Urinary bladder (tissue), 4 donors: ENCODE measurements at places on chromosomes 5 and 9. TPM values are rescaled to one million over a fixed set of nuclear protein-coding genes. Genes with fewer than 3 reads are reported as not detected.

DNA sequence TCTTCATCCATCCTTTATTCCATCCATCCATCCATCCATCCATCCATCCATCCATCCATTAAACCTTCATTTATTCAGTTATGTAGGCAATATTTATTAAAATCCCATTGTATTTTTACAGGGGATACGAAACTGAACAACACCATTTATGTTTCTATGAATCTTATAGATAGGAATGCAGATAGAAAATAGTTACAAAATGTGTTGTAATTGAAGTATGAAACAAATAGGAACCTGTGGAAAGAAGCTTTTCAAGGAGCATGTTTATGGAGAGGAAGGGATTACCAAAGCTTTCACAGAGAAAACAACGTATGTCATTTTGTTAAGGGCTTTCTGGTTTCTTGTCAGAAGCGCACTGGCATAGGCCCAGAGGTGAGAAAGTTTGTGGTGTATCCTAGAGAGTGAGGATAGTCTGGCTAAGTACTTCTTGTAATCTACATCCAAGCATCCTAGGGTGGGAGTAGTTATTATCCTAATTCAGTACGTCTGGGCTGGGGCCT is 184.0 kb downstream of the CNTLN start:
- no peak for DNase-seq

The C9 gene
- total RNA-seq: not detected

GRCh38 chr5:99019254-99019653 is 90.4 kb upstream of the CHD1 start:
- DNase-seq: no peak

The NR2F1 gene
- 64.8 TPM for total RNA-seq

DNA sequence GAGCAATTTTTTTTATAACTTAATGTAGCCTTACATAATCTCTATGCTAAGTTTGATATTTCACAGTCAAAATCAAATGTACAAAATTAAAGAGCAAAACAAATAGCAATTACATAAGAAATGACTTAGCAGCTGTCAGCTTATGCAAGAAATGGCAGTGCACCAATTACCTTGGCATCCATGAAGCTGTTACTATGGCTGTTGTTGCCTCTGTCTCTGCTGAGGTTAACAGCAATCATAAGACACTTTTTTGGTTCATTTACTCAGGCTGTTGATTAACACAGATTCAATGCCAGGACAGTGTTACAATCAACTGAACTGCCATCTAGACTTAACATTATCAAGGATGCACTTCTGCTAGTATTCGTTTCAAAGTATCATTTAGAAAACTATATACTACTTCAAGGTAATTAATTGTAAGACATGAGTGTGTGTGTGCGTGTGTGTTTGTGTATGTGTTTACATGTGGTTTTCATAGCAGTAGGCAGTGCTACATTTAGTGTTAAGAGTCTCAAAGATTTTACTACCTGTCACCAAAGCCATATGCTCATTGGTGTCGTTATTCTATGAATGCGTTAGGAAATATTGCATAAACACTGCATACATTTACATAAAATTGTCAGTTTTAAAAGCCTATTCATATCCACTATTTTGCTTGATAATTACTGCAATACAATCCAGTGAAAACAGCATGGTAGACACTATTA is 1084.2 kb upstream of the COX7C start:
- no peak for DNase-seq

The TTC23L gene
- 1.3 TPM for total RNA-seq

The PLPP1 gene
- total RNA-seq: 146 TPM

DNA sequence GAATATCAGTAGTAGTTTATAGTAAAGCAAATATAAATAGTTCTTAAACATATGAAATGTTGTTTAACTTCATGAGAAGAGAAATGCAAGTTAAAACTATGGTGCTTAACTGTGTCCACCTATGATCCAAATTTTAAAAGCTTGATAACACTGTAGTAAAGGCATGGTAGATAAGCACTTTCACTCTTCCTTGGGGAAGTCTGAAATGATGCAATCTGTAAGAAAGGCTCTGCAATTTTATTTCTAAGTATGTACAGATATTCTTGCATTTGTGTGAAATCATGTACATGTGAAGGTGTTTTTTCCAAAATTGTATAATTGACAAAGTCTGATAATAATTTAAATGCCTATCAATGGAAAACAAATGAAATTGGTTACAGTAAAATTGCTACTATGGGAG is 66.9 kb downstream of the SYK start:
- DNase-seq: no peak

- no peak for DNase-seq
Observed at GRCh38 chr9:84839541-84839940, 170.0 kb downstream of the NTRK2 start.

DNA sequence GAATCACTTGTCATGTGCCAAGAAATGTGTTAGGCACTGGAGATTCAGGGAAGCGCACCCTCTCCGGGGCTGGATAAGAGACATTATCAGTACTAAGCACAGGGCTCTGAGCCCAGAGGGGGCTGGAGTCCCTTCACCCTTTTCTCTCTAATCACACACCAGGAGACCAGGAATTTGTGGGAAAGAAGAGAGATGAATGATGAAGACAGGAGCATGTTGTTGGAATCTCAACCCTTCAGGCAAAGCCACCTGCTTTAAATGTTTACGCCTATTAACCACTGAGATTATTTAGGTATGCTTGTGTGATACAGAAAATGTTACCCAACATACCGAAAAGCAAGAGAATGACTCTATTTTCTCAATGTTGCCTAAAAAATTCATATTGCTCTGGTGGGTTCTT is 119.8 kb downstream of the ENTREP1 start:
- DNase-seq: no peak

GRCh38 chr5:37771731-37772130 is 68.1 kb downstream of the GDNF start:
- no peak for DNase-seq

- DNase-seq: no peak
Observed at GRCh38 chr5:72163349-72163983, 56.2 kb downstream of the MAP1B start.

- DNase-seq: no peak
Observed at GRCh38 chr5:39948341-39948740, 523.6 kb upstream of the DAB2 start.

The MELK gene
- 18.9 TPM for total RNA-seq

The ARID3C gene
- total RNA-seq: not detected

- DNase-seq: no peak
Observed at GRCh38 chr5:67299231-67299735, 102.7 kb upstream of the CD180 start.

The ARHGEF28 gene
- total RNA-seq: 16.9 TPM

The CDC25C gene
- total RNA-seq: 6.1 TPM

DNA sequence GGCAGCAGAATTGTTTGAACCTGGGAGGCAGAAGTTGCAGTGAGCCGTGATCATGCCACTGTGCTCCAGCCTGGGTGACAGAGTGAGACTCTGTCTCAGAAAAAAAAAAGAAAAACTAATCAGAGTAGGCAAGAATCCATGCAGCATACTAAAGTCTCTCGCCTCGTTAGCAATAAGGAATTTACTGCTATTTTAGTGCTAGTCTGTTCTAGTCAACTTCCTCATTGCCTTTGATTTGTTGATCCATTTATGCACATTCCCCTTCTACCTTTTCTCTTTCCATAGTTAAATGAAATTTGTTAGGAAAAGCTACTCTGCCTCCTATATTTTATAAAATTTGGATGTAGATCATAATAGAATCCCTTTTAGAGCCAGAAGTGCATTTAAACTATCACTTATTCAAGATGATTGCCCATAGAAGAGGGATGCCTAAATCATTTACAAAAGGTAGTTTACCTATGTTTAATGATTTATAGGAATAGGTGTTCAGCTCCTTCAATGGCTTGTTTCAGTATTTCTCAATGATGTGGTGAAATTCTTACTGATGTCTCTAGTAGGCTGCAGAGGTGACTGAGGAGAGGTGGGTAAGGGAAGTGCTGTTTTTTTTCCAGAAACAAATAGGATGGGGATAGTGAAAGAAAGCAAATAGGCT is 1.9 kb downstream of the LRRC19 start:
- DNase-seq: no peak

DNA sequence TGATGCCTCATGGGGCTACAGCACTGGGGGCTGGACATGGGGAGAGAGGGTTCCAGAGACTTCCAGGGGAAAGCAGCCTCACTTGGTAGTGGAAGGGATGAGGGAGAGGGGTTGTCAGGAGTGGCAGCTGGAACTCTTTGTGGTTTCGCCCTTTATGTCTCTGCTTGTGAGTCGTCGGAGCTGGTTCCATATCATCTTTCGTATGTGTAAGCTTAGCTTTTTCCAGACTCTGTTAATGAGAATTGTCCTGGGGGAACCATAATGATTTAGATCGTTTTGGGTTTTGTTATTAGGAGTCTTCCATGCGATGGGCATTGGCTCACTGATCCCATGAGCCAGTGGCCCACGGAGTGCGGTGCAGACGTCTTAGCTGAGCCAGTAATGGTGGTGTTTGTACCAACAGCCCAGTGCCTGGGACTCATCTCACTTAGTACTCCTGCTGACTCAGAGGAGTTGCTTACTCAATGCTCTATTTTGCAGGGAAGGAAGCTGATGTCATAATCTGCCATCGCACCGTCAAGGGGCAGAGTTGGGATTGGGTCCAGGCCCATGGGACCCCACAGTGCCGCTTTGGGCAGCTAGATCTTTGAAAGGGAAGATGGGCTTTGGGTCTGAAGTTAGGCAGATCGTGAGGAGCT is 48.5 kb downstream of the NEK6 start:
- no peak for DNase-seq

DNA sequence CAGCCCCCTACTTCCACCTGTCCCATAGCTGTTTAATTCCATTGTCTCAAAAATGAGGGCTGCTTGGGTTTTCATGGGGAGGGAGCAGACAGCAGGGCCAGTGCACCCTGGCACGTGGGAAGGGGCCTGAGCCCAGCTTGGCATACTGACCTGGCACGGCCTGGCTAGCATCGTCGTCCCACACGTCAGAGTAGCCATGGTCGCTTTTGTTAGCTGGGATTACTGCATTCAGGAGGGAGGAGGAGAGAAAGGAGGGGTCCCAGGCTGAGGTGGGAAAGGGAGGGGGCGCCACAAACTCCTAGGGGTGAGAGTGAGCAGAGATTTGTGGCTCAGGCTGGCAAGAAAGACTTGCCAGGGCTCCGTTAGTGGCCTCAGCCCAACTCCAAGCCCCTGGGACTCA is 21.1 kb upstream of the CYSTM1 start:
- DNase-seq: no peak

- no peak for DNase-seq
Observed at GRCh38 chr9:101462558-101462957, 27.0 kb upstream of the ALDOB start.

- DNase-seq: no peak
Observed at GRCh38 chr5:123389794-123390193, 33.4 kb downstream of the CEP120 start.

DNA sequence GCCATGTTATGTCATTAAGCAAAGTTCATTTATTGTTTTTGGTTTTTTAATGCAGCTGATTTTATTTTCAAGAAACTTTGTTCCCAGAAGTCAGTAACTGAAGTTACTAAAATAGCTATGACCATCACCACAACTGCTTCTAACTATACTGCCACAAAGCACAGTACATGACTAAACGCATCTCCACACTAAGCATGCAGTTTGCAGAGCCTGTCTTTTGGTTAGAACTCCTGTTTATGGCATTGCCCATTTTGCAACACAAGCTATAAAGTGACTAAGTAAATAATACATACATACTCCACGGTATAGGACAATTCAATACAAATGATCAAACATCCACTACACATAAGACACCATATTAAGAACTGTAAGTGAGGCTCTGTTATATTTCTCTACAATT is 109.7 kb downstream of the MLLT3 start:
- DNase-seq: no peak

DNA sequence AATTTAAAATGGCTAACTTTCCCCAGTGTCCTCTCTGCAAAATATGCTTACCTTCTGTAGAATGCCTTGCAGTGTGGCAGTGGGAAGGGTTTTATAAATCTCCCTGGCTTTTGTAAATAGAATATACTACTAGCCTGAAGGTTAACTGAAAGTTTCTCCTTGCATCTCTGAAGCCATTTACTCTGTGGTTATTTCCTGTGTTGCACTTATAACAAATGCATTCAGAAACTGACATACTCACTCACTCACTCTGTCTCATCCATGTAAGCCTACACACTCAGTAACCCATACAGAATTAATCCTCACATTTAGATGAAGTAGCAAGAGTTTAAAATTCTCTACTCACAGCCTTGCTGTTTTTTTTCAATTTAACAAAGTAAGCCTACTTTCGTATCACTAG is 87.1 kb upstream of the SH3GL2 start:
- no peak for DNase-seq

- DNase-seq: no peak
Observed at GRCh38 chr9:115367780-115368525, 250.0 kb upstream of the TNC start.

GRCh38 chr9:131197160-131197911 is 72.0 kb downstream of the NUP214 start:
- no peak for DNase-seq

GRCh38 chr9:20703146-20703545 is 19.1 kb downstream of the FOCAD start:
- no peak for DNase-seq

The MCTP1 gene
- total RNA-seq: 45.7 TPM

GRCh38 chr5:180053061-180053602 is 18.4 kb downstream of the RNF130 start:
- no peak for DNase-seq

The SHISAL2B gene
- not detected for total RNA-seq

- no peak for DNase-seq
Observed at GRCh38 chr9:116274293-116274692, 120.7 kb downstream of the PAPPA start.
